ENCODE measurements at places on chromosomes 3 and 15.

- no peak for DNase-seq
Observed at GRCh38 chr15:85646538-85647091, 148.1 kb downstream of the KLHL25 start.

- DNase-seq, result no peak
Observed at GRCh38 chr3:37773911-37774310, 87.8 kb upstream of the CTDSPL start.

DNA sequence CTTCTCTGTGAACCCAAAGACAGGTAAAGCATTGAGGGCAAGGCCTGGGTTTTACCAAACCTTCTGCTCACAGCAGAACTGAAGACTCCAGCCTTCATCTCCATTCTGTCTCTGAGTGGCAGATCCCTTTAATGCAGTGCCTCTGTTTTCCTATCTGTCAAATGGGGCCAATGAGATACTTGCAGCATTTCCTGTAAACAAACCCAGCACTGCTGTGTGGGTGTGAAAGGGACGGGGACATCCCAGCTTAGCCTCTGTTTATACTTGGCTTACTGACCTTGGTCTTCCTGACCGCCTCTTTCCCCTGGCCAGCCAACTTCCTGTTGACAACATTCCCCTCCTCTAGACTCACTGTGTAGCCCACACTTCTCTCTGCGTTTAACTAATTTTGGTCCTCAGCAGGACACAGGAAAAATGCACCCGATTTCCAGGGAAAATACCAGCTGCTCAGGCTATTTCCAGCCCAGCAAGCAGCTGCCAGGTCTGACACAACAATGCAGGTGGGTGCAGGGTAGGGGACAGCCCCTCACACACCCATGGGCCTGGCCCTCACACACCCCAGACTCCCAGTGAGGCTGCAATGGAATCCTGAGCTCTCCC lies 105.9 kb upstream of the HERC1 start:
- DNase-seq, result no peak

- DNase-seq, result no peak
Observed at GRCh38 chr3:39277893-39278615, 1.8 kb downstream of the CX3CR1 start.

GRCh38 chr3:172268868-172269267 lies 179.4 kb downstream of the GHSR start:
- no peak for DNase-seq

- no peak for DNase-seq
Observed at GRCh38 chr3:87004883-87005282, 13.9 kb upstream of the VGLL3 start.

- DNase-seq, result no peak
Observed at GRCh38 chr3:78665776-78666469, 1101.9 kb downstream of the ROBO1 start.

DNA sequence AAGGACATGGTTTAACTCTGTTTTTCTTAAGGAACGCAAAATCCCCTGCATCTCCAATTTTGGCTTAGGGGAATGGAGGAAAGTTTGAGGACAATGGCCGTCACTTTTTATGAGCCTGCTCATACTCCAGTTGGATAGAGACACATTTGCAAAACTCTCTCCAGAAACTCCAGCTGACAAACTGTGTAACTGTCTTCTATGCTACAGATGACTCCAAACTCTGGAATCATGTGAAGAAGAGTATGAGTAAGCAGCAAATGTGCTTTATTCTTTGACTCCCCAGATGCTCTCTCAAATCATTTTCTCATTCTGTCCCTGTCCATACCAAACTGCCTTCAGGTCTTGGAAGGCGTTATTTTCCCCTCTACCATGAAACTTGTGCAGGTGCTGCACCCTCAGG lies 226.5 kb upstream of the GPR149 start:
- no peak for DNase-seq

GRCh38 chr3:3800080-3800455 lies 837 bp downstream of the LRRN1 start:
- DNase-seq, result no peak

GRCh38 chr3:126147147-126147931 lies 33.0 kb downstream of the ALDH1L1 start:
- DNase-seq, result no peak

GRCh38 chr3:4675704-4676103 lies 182.6 kb downstream of the ITPR1 start:
- DNase-seq, result no peak

DNA sequence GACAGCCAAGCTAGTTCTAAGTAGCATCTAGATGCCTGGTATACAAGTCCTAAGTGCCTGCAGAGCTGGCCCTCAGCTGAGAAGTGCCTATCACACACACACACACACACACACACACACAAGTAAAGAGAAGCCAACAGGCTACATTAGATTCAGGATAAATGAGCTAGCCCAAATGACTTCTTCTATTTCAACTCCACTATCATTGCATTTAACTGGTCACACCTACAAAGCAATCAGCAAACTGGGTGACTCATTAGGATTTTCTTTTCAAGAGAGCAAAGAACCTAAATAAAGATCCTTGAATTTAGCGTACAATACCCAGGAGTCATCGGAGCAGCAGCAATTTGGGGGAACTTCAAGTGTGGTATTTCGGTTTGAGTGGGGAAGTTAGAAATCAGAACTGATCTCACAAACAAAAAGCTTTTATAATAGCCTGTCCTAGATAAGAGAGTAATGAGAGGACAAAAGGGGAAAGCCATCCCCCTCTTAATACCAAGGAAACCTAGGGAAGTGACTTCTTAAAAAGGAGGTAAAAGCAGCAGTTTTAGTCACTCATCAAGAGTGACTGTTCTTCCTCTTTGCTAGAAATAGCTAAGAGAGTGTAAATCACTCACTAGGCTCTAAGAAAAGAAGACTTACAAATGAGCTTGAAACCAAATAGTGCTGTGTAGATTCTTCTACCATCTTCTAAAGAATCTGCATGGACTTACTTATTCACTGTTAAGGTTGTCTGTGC lies 112.7 kb downstream of the TNIK start:
- no peak for DNase-seq

- DNase-seq, result no peak
Observed at GRCh38 chr3:126085841-126086240, 1.9 kb upstream of the SLC41A3 start.

DNA sequence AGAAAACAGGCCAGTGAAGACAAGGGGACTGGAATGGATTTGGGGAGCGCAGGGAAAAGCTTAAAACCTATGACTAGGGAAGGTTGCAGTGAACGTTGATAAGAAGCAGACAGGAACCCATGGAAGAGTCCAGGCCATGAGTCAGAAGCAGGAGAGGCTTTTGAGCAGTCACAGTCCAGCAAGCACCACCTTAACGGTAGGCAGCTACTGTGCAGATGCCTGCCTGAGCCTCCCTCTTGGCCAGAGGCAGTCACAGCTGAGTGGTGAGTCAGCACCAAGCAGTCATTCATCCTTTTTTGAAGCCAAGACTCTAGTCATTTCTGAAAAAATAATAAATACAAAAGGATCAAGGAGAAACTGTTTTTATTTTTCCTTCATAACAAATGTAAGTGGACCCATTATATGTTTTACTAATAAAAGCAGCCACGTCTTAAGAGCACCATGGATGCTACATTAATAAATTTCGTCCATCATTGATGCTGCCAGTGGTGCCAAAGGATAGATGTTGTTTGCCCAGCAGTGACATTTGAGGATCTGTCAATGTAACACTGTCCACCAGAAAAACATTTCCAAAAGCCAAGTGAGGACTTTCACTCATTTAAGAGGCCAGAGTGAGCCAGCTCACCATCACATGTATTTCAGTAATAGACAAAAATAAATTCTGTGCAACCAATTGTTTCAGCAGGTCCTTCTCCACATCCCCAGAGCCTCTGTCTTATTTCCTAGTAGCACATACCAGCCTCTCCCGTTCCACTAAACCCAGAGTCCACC lies 42.1 kb upstream of the ACTC1 start:
- DNase-seq, result no peak

- DNase-seq, result no peak
Observed at GRCh38 chr3:16432714-16433113, 80.8 kb downstream of the RFTN1 start.

GRCh38 chr3:3578718-3579117 lies 220.5 kb upstream of the LRRN1 start:
- no peak for DNase-seq

GRCh38 chr3:170128259-170128976 lies 53.1 kb downstream of the PHC3 start:
- no peak for DNase-seq

GRCh38 chr3:116388867-116389385 lies 56.4 kb downstream of the LSAMP start:
- no peak for DNase-seq

DNA sequence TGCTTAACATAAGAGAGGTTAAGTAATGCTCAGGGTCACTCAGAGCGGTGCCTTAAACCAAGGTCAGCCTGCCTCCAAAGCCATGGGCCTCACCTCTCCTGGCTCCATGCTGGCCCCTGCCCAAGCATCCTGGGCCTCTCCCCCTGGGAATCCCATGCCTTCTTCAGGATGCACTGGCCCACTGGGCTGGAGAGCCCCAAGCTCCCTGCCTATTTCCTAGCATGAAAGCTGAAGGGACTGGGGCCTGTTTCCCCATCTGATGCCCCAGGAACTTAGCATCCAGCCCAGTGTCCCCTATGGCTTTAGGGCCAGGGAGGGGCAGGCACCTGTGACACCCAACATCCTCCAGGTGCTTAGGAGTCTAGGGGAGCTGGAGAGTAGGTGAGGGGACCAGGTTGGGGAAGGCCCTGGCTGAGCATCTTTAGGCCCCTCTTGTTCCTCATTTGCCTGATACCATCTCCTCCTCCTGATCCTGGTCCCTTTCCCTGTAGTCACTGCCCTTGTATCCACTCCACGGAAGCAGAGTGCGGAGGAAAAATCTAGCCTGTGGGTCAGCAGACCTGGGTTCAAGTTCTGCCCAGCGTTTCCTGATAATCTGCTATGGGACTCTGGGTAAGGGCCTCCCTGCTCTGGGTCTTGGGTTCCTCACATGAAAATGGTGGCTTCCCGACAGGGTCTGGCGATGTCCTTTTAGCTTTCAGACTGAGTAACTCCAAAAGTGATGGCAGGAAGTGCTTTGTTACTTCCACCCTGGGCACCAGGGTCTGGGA lies 28.6 kb downstream of the EHD4 start:
- DNase-seq, result no peak

GRCh38 chr3:128378631-128379347 lies 87.9 kb downstream of the DNAJB8 start:
- no peak for DNase-seq

GRCh38 chr3:115536171-115536570 lies 87.1 kb upstream of the GAP43 start:
- DNase-seq, result no peak

GRCh38 chr3:64262574-64263114 lies 37.4 kb upstream of the PRICKLE2 start:
- no peak for DNase-seq

DNA sequence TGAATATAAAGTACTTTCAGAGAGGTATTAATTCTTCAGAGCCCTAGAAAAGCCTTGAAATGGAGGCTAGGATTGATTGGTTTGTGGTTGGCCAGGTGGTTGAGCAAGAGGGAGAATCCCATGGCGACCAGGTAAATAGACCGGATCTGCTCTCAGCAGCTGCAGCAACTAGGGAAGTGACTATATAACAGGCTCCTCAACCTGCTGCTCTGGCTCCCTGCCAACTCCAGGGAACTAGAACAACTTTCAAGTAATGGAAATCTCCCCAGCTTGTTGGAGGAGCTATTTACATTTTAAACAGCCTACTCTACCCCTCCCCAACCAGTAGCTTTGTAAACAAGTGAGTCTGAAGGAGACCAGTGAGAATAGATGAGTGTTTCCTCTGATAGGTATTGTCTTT lies 121.8 kb upstream of the CADM2 start:
- no peak for DNase-seq

GRCh38 chr3:24160424-24161095 lies 215.5 kb downstream of the NR1D2 start:
- no peak for DNase-seq

GRCh38 chr3:51395493-51396213 lies 4.6 kb downstream of the RBM15B start:
- DNase-seq, result no peak

DNA sequence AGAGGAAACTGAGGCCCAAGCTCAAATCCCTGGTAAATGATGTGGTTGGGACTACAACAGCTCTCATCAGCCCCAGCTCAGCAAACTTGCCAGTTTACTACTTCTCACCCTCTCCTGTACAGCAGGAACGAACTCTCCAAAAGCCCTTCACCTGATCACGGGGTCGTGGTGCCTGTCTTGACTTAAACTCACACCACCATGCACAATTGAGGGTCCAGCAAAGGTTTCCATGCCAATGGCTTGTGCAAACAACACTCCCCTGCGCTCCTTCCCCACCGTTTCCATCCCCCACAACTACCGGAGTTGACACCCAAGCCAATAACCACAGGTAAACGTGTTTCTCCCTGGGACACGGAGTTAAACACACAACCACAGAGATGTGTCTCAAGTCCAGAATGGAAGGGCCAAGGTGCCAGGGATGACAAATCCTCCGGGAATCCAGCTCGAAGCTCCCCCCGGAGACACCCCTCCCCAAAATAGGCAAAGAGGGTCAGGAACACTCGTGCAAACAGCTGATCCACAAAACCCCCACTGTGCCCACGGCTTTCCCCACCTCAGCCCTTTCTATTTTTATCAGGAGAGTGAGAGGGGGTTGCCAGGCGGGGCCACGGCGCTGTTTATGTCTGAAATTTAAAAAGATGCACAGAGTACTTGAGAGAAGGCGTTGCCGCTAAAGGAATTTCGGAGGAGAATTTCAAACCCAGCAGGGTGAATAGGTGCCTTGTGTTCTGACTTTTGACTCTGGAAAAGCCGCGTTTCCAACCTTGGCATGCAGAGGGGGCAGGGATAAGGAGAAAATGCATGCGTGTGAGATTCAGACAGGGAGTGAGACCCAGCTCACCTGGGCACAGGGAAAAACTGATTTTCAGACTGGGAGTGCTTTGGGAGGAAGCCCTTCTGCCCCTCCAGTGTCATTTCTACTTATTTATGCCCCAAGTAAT lies 10.6 kb upstream of the ACAN start:
- DNase-seq, result no peak

GRCh38 chr3:19645093-19645492 lies 288.9 kb downstream of the EFHB start:
- no peak for DNase-seq

GRCh38 chr3:12955651-12956315 lies 114.4 kb upstream of the RPL32 start:
- no peak for DNase-seq

- DNase-seq, result no peak
Observed at GRCh38 chr3:158249183-158249582, 139.3 kb downstream of the RSRC1 start.

DNA sequence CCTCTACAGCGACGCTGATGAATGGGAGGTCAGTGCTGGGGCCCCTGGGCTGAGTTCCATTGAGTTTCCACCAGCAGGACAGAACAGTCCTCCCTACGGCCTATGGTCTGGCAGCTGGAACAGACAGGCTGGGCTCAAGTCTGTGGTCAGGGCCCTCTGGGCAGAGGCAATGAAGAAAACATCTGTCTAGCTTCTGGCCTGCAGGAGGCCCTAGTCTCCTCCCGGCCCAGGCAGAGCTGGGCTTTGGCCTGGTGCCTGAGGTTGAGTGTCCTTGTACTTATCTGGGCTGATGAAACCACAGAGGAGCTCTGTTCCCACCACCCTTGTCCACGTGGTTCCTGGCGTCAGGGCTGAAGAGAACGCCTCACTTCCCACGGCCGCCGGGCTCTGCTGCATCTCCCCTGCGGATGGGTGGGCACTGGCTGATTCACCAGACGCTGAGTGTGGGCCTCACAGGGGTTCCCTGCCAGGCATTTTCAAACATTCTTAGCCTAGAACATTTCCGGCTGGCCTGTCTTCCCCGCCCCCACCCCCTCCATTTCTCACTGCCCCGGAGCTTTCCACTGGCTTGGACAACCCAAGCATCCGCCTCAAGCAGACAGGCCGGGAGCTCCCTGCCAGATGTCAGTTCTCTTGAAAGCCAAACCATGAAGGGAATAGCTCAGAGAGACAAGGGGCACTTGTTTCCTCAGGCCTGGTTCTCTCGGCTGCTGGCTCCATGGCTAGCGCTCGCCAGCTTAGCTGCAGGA lies 20.3 kb downstream of the PPCDC start:
- no peak for DNase-seq

All from stimulated activated CD4-positive, alpha-beta T cell treated with anti-CD3 and anti-CD28 coated beads, Interleukin-15, amount 100 ng/mL, for 1 hour (primary cell).